Choroid plexus epithelial cell (primary cell): ENCODE measurements at places on chromosomes 5 and 9.

GRCh38 chr5:159386028-159386711 is 55.9 kb upstream of the IL12B start:
- no peak for DNase-seq

DNA sequence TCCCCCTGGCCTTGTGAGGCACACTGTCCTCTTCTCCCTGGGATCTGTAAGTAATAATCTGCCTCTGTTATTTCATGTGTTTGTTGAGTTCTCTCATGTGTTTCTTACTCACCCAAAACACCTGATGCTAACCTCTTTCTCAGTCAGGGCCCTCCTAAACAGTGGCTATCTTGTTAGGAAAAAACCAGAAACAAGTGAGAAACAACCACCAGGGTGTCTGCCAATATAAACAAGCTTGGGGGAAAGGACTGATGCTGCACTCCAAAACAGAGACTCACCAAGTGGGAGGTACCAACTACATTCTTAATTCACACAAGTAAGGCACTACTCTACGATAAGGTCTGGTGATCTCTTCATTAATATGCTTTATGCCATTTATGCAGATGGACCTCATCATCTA is 564.4 kb downstream of the SEMA5A start:
- DNase-seq: peak; percentile 74

DNA sequence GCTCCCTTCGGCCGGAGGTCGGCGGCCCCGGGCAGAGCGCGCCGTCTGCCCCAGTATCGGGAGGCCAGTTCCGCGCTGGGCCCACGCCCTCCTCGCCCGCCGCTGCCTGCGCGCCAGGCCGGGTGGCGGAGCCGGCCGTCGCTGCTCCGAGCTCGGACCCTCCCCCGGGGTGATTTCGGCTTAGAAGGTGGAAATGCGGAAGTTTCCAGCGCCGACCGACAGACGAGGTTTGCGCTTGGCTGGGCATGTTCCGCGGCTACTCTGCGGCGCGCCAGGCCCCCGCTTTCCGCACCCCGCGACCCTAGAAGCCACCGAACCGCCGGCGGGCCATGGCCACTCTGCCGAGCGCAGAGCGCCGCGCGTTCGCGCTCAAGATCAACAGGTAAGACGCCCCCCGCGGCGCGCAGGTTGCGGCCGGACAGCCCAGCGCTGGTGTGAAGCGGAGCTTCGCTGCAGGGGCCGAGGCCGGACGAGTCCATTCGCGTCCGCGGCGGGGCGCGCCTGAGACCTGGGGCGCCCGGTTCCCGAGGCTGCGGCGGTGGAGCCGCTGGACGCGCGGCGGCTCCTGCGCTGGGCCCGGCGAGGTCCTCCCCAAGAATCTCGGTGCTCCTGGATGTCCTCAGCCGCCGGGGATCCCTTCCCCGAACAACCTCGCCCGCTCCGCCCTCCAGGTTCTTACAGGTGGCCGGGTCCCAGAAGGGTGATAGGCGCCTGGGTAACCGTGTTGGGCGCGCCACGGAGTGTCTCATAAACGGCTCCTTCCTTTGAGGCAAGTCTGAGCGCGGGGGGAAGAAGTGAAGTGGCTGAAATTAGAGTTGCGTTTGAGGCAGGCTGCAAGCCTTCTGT is at the start of gene DOCK8:
Gene DOCK8 (plus strand): TSS at position 218 of the 846 bp plus-strand sequence. CDS start 112 bp downstream, at position 330.
- DNase-seq: peak; percentile 26

GRCh38 chr9:81431641-81432040 is 257.7 kb downstream of the TLE1 start:
- DNase-seq: peak; percentile 90

- DNase-seq: no peak
Measured at GRCh38 chr5:38237681-38238080, 20.7 kb upstream of the EGFLAM start.

- no peak for DNase-seq
Measured at GRCh38 chr5:7749626-7750025, 101.3 kb downstream of the CFAP90 start.

- DNase-seq: no peak
Measured at GRCh38 chr5:91061946-91062562, 321.1 kb downstream of the ARRDC3 start.

GRCh38 chr5:69308046-69308553 is 24.5 kb downstream of the CCDC125 start:
- DNase-seq: no peak

GRCh38 chr5:3194684-3195083 is 400.9 kb upstream of the IRX1 start:
- no peak for DNase-seq

DNA sequence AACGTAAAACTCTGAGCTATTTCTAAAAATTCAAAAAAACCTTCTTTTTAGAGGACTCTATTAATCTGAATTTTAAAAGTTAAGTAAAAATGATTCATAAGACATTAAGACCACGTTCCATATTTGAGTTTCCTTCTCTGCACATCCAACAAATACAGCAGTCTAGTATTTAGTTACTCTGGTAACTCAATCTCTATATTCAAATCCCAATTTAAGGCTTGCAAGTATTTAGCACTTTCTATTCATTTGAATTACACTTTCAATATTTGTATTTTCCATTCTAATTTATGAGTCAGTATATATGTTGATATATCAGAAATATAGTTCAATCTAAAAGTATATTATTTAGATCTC is 17.7 kb downstream of the RFX3 start:
- DNase-seq: no peak

DNA sequence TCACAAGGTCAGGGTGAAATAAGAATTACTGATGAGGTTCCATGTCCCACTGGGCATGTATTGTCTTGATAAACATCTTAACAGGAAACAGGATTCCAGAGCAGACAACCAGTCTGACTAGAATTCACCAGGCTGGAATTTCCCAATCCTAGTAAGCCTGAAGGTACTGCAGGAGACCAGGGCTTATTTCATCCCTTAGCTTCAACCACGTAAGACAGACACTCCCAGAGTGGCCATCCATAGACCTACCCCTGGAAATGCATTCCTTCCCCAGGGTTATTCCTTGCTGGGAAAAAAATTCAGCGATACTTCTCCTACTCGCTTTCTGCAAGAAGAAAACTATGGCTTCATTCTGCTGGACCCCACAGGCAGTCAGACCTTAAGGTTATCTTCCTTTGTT is 785.4 kb downstream of the NR2F1-AS1 start:
- no peak for DNase-seq

GRCh38 chr9:127253446-127253845 is 11.1 kb upstream of the GARNL3 start:
- no peak for DNase-seq

GRCh38 chr5:2960294-2960693 is 208.8 kb upstream of the IRX2 start:
- no peak for DNase-seq

- no peak for DNase-seq
Measured at GRCh38 chr5:97167435-97167834, 15.6 kb downstream of the RIOK2 start.

DNA sequence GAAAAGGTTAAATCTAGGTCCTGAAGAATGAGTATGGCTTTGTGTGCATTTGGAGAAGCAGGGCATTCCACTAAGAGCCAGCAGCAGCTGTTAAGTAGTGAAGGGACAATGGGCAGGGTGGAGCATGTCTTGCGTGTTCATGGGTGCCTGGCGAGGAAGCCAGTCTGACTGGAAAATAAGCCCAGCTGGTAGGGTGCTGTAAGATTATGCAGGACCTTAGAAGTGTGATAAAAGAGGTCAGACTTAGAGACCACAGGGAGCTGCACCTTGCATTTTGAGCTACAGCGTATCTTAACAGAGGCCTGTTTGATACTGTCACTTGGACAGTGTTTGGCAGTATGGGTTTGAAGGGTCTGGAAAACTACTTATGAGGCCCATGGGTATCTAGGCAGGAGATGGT is 131.7 kb upstream of the ELL2 start:
- no peak for DNase-seq

- peak; percentile 19 for DNase-seq
Measured at GRCh38 chr5:124200381-124200780, 546.1 kb downstream of the ZNF608 start.

GRCh38 chr5:150626853-150627276 is 13.6 kb upstream of the SYNPO start:
- DNase-seq: no peak

- no peak for DNase-seq
Measured at GRCh38 chr9:129071526-129072126, 9.3 kb upstream of the DOLPP1 start.

DNA sequence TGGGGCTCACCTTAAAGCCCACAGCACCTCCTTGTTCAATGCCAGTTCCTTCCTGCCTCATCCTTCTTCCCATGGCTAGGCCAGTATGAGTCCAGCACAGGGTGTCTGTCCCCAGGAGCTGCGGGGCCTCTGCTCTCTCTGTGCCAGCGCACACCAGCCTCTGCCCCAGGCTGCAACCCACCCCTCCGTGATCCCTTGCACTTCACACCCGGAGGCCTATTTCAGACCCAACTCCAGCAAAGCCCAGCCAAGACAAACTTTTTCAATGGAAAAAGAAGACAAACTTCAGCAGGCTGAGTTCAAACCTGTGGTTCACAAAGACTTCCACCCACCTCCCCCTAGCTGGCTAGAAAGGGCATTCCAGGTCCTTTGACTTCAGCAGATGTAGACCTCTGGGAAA is 56.2 kb upstream of the OTULINL start:
- no peak for DNase-seq

DNA sequence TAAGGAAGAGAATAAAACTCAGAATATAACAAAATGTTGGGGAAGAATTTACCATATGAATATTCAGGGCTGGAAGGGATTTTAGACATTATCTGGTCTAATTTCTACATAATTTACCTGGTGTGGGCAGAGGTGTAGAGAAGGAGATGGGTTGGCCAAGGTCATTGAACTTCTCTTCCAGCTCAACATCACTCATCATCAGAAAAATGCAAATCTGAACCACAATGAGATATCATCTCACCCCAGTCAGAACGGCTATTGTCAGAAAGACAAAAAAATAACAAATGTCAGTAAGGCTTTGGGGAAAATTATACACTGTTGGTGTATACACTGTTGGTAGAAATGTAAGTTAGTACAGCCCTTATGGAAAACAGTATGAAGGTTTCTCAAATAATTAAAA is 121.7 kb downstream of the PTTG1 start:
- DNase-seq: no peak

- no peak for DNase-seq
Measured at GRCh38 chr5:159416438-159416837, 86.2 kb upstream of the IL12B start.

DNA sequence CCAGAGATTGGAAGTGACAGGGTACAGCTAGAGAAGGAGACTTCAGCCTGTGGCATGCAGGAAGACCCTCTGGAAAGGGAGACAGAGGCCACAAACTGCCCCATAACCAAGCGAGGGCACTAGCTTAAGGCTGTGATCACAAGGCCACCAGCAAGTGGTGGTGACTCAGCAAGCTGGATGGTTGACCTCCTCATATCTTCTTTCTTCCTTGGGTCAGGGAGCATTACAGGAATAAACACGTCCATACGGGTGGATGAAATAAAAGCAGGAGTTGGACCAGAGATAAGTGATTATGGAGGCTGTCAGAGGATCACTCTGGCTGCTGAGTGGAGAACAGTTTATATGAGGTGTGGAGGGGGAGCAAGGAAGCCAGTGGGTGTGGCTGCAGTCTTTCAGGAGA is 234.6 kb upstream of the TAS2R1 start:
- DNase-seq: no peak

- DNase-seq: peak; percentile 66
Measured at GRCh38 chr5:43073597-43074546, 33.8 kb upstream of the ANXA2R start.

DNA sequence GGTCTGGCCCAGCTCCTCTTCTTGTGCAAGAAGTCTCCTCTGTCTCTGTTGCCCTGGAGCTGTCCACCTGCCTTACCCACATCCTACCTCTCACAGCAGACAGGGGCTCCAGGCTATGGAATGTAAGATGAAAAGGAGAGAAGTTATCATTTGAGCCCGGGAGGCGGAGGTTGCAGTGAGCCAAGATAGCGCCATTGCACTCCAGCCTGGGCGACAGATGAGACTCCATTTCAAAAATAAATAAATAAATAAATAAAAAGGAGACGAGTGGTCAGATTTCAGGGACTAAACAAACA is 37.5 kb upstream of the DENND4C start:
- no peak for DNase-seq

DNA sequence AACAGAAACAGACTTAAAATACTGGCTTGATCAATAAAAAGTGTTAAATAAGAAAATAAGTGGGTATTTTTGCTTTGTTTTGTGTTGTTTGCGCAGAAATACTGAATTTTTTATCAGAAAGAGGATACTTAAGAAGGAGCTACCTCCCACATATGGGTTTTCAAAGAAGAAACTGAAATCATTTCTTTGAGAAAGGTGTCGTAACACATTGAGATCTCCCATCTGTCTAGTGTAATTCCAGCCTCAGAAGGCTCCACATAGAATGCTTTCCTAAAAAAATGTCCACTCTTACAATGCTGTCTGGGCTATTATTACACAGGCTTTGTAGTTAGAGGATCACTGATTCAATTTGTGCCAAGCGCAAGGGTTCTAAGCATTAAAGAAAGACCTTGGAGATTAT is 226.2 kb downstream of the EPB41L4A start:
- DNase-seq: peak; percentile 11

- no peak for DNase-seq
Measured at GRCh38 chr9:106972082-106972481, 109.1 kb downstream of the ZNF462 start.

DNA sequence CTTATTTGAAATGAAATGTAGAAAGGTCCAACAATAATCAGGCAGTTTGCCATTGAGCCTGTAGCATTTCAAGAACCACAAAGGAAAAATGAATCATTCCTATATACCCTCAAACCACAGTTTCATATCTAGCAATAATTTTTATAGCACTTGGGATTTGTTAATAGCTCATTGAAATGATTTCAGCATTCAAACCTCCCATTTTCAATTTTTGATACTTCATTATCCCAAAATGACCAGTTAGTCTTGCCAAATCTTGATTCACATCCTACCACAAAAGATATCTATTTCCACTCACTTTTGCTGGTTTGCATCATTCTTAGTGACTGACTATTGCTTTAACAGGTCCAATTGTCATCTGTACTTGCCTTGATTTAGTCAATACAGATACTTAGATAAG is 790.1 kb downstream of the TLE1 start:
- DNase-seq: peak; percentile 11

DNA sequence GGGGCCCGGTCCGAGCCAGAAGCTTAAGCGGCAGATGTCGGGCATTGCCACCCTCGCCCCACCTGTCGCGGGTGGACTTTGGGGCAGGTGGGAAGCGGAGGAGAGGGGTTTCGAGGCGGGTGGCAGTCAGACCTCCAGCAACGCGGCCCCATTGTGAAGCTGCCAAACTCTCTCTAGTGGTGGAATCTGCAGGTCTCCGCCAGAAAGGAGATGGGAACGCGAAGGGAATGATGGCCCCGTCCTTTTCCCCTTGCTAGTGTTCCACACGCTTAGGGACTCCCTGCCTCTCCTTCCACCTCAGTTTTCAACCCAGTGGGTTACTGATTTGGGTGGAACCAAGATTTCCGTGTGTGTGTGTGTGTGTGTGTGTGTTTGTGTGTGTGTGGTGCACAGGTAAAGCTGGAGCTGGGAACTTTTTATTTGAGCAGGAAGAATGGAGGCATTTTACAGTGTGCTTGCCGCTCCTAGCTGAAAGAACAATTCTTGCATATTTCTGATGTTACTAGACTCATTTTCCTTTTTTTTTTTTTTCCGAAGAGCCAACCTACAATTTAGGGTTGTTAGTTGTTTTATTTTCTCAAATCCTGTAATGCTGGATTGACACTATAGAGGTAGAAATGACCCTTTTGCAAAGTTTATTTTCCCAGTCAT is 1.3 kb downstream of the MACIR start:
- peak; percentile 46 for DNase-seq
